ENCODE measurements at places on chromosomes 6 and 20.

- DNase-seq, result no peak
Measured at GRCh38 chr6:56370127-56370540, 122.8 kb upstream of the COL21A1 start.

DNA sequence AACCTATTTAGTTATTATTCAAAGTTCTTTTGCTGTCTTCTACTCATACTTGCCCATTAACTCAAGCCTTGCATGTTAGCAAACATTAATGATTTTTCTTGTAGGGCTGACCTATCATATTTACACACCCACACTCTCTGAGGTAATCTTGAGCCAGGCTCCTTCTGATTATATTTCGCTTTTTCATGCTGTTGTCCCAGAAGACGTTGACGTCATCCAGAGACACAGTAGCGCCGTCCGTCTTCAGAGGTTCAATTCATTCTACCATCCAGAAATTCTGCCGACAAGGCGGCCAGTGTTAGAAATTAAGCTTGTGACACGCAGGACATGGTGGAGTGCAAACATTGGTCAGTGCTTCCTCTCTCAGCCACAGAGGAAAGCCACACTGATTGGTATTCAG lies 584.7 kb downstream of the BMP2 start:
- DNase-seq, result no peak

- DNase-seq, result no peak
Measured at GRCh38 chr20:2210646-2211552, 84.9 kb upstream of the TGM3 start.

DNA sequence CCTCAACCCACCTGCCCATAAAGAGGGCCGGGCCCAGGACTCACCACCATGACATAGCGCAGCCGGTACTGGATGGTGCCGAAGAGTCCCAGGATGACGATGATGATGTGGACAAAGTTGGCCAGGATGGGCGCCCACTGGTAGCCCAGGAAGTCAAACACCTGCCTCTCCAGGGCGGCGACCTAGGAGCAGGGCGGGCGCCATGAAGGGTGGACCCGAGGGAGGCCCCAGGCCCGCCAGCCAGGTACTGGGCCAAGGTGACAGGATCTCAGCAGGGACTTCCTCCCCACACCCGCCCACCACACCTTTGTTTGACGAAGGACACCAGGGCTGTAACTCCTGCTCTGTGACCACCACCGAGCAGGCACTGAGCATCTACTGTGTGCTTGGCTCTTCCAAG lies 4.4 kb downstream of the NKAIN4 start:
- DNase-seq, result no peak

DNA sequence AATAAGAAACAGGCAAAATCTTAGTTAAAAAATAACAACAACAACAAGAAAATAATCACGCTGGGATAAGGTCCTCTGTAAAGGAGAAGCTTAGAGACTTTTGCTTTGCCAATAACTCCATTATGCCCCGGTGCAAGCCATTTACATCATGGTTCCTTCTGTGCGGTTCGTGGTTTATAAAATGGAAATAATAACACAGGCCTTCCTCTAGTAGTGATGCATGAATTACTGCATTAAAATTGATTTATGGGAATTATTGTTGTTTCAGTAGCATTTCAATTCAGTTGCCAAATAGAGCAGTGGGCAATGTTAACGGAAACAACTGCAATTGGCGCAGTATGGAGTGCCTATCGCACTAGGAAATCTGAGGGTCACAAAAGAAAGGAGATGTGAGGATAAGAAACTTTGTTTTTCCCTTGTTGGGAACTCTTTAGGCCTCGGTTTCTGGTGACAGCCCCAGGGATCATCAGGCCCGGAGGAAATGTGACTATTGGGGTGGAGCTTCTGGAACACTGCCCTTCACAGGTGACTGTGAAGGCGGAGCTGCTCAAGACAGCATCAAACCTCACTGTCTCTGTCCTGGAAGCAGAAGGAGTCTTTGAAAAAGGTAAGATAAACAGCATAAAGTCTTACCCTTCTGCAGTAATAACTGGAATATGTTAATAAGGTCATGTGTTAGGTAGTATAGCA lies 1.1 kb downstream of the CD109 start:
- no peak for DNase-seq

DNA sequence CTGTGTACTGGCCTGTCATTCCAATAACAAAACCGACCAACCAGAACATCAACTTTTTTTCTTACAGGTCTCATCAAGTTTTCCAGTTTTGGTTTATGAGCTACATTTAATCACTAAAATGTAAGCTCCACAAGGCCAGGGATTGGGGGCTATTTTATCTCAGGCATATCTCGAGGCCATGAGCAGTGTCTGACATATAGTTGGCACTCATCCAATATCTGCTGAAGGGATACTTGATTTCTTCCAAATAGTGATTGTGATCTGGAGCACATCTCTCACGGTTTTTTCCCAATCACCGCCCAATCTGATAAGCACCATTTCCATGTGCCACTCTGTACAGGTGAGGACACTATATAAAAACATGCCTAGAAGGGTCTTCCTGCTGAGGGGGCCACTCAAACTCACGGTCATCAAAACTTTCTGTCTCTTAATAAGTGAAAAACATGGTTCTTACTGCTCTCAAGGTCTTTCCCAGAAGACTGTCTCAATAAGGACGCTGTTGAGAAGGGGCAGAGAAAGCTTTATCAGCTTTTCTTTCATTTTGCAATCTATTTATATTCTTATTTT lies 65.5 kb downstream of the MAN1A1 start:
- no peak for DNase-seq

DNA sequence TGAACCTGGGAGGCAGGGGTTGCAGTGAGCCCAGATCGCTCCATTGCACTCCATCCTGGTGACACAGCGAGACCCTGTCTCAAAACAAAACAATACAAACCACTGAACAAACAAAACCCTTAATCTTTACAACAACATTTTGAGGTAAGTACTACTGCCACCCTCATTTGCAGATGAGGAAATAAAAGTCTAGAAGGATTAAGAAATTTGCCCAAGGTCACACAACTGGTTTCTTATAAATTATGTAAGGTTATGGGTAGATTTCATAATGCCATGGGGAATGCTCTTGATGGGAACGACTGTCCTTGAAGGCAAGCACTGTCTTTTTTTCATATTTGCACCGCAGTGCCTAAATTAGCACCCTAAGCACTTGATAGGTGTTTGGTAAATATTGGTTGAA lies 13.8 kb upstream of the B4GALT5 start:
- no peak for DNase-seq

DNA sequence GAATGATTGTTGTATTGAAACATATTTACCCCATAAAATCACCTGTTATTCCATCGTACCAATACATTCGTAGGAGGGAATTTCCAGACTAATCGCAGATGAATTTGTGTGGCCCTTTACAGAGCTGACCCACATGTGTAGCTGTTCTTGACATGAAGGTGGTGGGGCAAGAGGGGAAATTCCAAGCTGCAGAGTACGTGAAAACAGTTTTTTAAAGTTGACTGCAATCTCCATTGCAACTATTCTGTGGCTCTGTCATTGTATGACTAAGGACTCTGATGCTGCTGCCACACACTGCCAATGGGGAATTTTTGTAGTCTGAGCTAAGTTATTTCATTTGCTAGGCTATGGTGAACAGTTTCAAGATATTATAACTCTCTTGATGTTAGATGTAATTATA lies 46.4 kb upstream of the ADTRP start:
- no peak for DNase-seq

DNA sequence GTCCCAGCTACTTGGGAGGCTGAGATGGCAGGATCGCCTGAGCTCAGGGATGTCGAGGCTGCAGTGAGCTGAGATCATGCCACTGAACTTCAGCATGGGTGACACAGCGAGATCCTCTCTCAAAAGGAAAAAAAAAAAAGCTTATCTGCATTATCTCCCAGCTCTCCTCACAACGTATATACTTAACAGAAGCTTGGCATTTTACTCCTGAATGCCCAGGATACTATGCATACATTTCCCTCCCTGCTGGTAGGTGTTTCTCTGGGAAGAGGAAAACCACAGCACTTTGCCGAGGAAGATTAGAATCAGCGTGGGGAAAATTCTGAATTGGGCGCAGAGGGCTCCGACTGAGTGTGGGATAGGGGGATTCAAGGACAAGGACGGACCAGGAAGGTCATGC lies 800.6 kb downstream of the DHX35 start:
- no peak for DNase-seq

DNA sequence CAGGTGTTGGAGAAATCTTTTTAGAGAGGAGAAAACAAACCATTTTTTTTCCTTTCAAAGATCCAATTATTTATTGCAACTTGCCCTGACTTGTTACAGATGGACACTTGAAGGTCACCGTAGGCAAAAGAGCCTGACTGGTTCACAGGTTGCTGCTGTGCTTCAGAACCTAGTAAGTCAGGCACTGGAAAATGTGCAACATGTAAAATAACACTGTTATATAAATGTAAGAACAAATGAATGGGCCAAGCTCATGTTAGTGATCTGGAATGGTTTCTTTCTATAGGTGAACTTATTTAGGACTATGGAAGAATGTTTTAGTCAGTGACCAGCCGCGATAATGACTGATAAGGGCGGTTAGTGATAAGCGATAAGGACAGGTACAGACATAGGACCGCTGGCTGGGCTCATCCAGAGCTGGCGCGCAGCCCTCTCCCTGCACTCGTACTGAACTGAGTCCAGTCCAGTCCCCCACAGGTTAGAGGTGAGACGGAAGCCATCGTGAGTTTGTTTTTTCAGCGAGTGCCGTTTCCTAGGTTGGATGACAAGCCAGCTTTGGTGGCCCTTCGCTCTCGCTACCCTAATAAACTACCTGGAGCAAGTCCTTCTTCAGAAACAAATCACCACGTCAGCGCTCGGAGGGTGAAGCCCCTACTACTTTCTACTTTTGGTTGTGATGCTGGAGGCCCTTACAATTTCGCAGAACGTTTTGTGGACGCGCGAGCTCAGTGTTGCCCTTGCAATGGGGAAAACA lies 94.4 kb upstream of the PRDM1 start:
- no peak for DNase-seq

DNA sequence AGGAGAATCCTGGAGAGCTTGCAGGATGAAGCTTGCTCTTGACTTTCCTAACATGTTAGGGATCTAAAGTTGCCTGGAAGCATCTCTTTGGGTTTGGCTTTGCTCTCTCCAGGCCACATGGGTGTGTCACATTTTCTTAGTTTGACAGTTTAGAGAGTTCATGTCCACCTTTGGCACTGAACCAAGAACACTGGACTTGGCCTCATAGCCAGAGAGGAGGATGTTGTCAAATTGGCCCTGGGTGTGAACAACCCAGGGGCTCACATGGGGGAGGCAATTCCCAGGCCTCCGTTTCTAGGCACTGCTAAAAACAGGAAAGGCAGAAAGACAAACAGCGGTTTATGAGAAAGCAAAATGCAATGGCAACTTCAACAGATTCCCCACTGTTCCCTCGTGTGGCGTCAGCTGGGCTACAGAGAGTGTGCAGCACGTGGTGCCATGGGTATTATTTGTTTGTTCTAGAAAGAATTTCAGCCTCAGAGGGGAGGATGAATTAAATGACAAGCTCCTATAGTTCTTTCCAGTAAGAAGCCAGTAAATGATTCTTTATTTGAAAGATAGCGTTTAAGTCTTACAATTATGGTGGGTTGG lies 93.9 kb downstream of the CLIC5 start:
- DNase-seq, result no peak

DNA sequence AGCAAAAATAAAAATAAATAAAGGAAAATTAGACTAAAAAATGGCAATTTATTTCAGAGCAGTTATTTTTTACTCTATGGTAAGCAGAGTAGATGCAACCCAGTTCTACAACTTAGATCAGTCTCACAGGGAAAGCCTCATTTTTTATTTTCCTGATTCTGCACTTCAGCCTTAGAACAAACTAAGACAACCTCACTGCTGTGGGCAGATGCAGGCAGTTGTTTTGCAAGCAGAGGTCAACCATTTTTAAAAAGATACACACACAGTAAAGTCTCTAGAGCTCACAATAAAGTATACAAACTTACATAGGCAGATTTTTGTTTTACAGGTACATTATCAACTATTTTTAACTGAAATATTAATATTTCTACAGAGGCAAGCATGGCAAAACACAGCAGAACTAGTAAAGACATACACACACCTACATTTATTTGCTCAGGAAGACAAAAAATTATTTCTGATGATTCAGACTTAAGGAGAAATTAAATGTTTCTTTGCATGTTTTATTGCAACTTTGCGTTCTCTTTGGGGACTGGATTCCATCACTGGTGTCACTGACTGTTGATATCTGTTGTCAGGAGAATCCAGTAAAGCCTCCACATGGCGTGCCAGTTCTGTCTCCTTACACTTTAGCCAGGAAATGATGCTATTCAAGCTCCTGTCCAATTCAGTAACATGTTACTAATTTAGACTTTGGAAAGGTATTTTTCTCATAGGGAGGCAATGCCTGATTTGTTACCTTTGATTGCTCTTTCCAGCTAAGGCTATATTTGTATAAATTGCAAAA lies 102.7 kb downstream of the TRDN start:
- DNase-seq, result no peak
